ENCODE measurements at places on chromosomes 16 and 17.

GRCh38 chr17:56416682-56417351, 176.7 kb upstream of the NOG start:
- no peak for DNase-seq
- no peaks in the 10 kb centered on the region for H3K36me3 ChIP-seq
- H3K4me1 ChIP-seq = no peaks in the 10 kb centered on the region
- no peak overlapping the region for H3K4me3 ChIP-seq

DNA sequence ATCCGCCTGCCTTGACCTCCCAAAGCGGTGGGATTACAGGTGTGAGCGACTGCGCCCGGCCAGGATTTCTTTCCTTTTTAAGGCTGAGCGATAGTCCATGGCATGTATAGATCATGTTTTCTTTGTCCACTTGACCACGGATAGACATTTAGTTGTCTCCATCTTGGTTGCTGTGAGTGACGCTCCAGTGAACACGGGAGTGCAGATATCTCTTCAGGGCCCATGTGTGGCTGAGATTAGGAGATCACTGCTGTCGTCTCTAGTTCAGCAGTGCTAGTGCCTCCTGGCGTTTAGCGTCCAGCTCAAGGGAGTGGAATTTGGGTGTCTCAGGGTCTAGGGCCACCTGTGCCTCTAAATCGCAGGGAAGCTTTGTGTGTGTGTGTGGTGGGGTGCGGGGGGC, 41.5 kb downstream of the ABCC1 start:
- no peaks in the 10 kb centered on the region for H3K36me3 ChIP-seq
- peaks cover 10% of the 10 kb centered on the region for H3K4me1 ChIP-seq
- no peak overlapping the region for H3K27ac ChIP-seq

DNA sequence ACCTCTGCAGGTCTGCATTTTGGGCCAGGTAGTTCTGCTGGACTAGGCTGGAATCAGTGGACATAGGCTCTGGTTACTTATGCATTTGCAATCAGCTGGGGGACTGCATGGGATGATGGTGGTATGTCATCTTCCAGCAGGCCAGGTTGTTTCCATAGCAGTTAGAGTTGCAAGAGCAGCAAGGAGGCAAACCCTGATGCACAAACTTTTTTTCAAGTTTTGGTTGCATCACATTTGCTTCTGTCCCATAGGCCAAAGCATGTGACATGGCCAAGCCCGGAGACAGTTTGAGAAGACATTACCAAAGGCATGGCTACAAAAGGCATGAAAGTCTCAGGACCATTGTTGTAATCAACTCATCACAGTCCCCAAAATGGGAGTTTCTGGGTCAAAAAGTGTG, 58.2 kb downstream of the PRKCB start:
- H3K4me3 ChIP-seq = no peak overlapping the region
- DNase-seq = no peak
- H3K27me3 ChIP-seq = no peaks in the 10 kb centered on the region

DNA sequence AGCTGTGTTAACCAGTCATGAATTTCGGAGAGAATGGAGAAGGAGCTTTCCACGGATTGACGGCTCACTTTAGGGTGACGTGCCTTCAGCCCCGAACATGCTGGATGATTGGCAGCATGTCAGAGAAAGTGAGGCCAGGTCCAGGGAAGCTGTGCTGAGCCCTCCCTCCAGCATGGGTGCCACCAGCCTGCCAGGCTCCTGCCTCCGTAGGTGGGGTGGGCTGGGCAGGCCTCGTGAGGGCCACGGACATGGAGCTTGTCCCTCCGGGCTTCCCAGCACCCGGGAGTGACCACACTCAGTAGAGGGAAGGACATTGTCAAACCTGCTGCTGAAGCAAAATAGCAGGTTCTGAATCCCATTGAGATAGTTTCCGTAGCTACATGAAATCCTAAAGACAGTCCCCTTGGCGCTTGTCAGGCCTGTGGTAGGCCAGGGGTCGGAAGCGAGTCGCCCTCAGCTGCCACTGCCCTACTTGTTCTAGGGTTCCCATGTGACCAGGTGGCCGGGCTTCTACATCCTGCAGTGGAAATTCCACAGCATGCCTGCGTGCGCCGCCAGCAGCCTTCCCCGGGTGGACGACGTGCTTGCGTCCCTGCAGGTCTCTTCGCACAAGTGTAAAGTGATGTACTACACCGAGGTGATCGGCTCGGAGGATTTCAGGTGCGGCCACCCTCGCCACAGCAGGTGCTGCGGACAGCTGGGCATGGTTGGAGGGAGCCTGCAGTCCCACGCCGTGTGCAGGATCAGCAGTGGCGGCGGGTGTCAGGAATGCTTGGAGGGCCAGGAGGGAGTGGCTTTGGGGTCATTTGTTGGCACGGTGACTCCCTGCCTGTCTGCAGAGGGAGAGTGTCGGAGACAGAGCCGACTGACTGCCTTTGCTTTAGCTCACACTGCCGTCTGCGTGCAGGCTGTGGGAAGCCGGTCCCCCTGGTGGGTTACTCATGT, 72.3 kb downstream of the SEC14L1 start:
- no peak for DNase-seq
- peaks cover 42% of the 10 kb centered on the region for H3K4me1 ChIP-seq
- no peaks in the 10 kb centered on the region for H3K27me3 ChIP-seq
- H3K36me3 ChIP-seq = peaks cover 26% of the 10 kb centered on the region

GRCh38 chr16:84500531-84500930, 3.9 kb downstream of the MEAK7 start:
- peaks cover 69% of the 10 kb centered on the region for H3K36me3 ChIP-seq
- H3K27ac ChIP-seq = no peak overlapping the region
- no peak overlapping the region for H3K4me3 ChIP-seq
- no peaks in the 10 kb centered on the region for H3K27me3 ChIP-seq

- DNase-seq = no peak
- no peak overlapping the region for H3K27ac ChIP-seq
- no peak overlapping the region for H3K4me3 ChIP-seq
- H3K27me3 ChIP-seq = peaks cover 3% of the 10 kb centered on the region
- H3K4me1 ChIP-seq = no peaks in the 10 kb centered on the region
- no peaks in the 10 kb centered on the region for H3K36me3 ChIP-seq
Measured at GRCh38 chr16:51184702-51185433, 33.8 kb upstream of the SALL1 start.

- no peaks in the 10 kb centered on the region for H3K36me3 ChIP-seq
- H3K27ac ChIP-seq = peak overlapping the region; percentile 89
- peaks cover 39% of the 10 kb centered on the region for H3K4me1 ChIP-seq
- H3K4me3 ChIP-seq = peak overlapping the region; percentile 89
- peak; percentile 56 for DNase-seq
Measured at GRCh38 chr17:38867968-38868816, 1.7 kb upstream of the LASP1 start.

Data from tibial nerve (tissue), 4 donors.